ENCODE measurements at places on chromosomes 13 and 19.

DNA sequence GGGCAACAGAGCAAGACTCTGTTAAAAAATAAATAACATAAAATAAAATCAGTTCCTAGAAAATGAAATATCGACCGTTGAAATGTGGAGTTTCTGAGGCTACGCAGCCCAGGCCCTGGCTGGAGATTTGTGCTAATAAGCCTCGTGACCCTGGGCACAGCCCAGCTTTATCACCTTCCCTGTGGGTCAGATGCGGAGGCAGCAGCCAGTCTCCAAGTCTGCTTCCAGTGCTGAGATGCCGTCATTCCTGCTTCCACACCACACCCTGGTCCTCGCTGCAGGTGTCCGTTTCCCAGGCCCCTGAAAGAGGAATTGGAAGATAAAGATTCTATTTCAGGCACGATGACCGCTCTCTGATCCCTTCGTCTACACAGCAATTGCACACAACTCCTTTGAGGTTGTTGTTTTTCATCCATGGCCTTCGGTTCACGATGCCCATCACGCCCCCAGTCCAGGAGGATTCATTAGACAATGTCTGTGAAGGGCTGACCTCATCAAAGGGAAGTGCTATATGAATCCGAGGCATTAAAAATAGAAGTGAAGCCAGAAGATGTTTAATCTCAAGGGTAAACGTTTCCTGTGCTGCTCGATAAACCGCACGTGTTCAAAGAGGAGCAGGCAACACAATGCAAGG lies 48.3 kb upstream of the ATP11A start:
- DNase-seq = no peak

DNA sequence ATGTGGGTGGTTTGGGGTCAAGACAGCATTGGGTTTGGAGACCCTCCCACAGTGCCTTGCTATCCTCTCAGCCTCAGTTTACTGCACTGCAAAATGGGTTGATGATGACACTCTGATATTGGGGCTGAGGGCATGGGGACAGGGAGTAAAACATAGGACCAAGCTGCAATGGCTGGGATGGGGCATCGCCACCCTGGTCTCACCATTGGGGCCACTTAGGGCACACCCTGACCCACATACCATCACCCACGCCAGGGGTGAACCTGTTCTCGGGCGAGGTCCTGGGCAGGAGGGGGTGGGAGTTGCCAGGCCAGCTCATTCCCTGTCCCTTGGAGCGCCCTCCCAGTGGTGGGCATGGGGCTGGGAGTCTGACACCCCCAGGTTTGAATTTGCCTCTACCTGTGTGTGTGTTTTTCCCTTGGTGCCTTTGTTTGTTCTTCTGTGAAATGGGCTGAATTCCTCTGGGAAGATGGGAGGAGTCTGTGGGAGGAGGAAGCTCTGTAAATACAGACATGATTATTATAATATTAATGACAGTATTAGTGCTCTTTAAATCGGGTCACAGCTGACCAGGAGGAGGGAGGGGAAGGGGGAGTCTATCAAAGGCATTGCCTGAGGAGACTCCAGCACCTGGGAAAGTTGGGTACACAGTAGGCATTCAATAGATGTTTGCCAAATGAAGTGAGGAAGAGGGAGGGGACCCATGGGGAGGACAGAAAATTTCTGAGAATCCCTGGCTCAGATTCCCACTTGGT lies 2.2 kb upstream of the FCHO1 start:
- no peak for DNase-seq

DNA sequence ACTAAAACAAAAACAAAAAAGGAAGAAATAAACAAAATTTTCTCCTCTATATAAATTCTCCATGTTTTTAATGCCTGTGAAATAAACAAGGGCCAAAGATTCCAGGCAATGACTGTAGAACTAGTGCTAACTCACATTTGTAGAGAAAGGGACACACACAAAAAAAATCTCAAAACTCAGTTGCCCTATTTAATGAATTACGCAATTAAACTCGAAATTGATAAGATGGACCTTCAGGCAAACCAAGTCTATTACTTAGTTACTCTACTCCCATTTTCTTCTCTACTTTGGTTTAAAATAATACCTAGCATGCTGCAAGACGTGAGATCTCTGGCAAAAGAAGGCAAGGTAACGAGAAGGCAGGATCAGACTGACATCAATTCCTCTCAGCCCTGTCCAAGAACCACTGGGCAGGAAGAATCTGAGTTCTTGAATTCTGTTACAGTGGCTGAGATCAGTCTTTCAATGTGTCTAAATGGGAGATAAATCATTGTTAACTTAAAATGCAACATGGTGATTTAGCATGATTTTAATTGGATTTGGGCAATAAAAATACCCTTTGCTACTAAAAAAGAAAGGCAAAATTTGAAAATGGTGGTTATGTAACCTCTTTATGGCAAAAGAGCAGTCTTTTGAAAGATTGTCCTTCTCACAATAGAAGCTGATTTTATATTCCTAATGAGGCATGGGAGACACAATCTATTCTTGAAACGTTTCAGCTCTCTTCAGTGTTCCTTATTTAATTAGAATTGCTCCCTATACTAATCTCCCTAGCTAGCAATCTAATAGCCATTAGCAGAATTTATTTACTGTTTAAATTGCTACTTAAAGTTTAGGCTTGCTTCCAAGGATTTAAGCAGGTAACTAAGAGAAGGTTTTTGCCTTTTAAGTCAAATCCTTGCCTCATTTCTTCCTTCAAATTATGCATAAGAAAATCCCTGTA lies 25.9 kb downstream of the SPRY2 start:
- DNase-seq = no peak

- no peak for DNase-seq
These were observed 54.0 kb upstream of the F7 start for GRCh38 chr13:113051641-113052040.

GRCh38 chr19:37899453-37899852 lies 6.9 kb downstream of the WDR87 start:
- no peak for DNase-seq

GRCh38 chr19:47497050-47497766 lies 13.2 kb upstream of the KPTN start:
- no peak for DNase-seq

Measured in activated CD4-positive, alpha-beta memory T cell treated with anti-CD3 and anti-CD28 coated beads, Interleukin-2, amount 10 ng/mL, durations not matched to agents 7 days and 5 days (primary cell).